Cerebellar nuclear complex (tissue), 1 donor: ENCODE measurements at places on chromosomes 1 and 21.

DNA sequence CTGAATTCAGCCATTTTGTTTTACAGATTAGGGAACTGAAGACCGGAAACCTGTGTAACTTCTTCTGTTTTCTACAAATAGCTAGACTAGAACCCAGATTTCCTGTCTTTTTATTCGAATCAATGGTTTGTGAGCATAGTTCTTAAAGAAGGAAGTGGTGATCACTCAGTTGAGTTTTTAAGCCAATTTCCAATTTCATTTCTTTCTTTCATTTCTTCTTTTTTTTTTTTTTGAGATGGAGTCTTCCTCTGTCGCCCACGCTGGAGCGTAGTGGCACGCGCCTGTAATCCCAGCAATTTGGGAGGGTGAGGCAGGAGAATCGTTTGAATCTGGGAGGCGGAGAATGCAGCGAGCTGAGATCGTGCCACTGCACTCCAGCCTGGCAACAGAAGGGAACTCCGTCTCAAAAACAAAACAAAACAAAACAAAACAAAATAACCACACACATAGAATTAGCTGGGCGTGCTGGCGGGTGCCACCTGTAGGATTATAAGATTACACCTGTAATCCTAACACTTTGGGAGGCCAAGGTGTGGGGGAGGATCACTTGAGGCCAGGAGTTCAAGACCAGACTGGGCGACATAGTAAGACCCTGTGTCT lies 3.0 kb upstream of the MDM4 start:
- DNase-seq = no peak

DNA sequence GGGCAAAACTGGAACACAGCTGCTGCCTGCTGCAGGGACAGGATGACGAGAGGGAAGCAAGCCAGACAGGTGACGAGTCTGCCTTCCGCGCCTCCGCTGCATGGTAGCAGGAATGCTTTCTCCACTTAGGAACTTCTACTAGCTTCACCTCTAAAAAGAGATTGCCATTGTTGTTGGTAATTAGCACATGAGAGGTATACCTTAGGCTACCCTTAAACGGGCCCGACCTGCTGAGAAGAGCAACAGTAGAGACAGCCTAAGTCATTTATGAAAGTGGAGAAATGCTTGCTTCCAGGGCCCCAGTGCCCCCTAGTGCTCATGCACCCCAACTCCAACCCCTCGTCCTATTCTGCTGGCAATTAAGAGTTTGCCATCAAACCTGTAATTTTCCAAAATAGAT lies 96.9 kb upstream of the AKT3 start:
- no peak for DNase-seq

GRCh38 chr1:179015396-179015795 lies 10.3 kb upstream of the FAM20B start:
- DNase-seq = no peak

GRCh38 chr1:245129319-245130240 lies 25.2 kb upstream of the KIF26B start:
- no peak for DNase-seq

DNA sequence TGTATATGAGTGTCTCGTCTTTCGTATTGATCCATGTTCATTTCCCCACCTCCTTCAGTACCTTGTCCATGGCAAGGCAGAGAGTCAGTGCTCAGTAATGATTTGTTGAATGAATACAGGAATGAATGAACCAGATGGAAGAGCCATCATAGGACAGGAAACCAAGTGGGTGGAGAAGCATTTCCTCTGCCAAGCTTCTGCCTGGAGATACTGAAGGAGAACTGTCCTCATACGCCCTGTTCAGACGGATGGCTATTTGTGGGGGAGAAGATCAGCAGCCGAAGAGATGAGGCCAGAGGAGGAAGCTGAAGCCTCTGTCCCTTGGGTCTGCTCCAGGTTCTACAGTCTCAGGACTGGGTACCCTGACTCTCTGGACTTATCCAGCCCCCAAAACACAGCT lies 5.8 kb downstream of the FAM43B start:
- DNase-seq = no peak

DNA sequence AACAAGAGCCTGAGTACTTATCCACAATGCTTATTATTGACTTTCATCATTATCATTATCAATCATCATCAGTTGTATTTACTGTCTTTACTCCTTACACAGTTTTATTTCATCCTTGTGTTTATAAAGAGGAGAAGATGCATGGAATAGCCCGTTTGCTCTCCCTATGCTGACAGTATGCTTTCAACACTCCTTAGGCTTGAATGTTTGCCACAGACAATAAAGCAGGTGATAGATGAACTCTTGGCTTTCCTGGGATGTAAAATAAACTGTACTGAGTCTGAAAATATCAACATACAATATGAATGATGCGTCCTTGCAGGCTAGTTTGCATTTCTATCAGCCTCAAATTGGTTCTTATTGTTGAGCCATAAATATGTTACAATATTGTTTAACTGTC lies 891.8 kb upstream of the NCAM2 start:
- no peak for DNase-seq
